Amniotic stem cell (primary cell): ENCODE measurements at places on chromosomes 1 and 21.
A peak's percentile ranks its signal among the peaks of the same experiment; 100 is the strongest.

DNA sequence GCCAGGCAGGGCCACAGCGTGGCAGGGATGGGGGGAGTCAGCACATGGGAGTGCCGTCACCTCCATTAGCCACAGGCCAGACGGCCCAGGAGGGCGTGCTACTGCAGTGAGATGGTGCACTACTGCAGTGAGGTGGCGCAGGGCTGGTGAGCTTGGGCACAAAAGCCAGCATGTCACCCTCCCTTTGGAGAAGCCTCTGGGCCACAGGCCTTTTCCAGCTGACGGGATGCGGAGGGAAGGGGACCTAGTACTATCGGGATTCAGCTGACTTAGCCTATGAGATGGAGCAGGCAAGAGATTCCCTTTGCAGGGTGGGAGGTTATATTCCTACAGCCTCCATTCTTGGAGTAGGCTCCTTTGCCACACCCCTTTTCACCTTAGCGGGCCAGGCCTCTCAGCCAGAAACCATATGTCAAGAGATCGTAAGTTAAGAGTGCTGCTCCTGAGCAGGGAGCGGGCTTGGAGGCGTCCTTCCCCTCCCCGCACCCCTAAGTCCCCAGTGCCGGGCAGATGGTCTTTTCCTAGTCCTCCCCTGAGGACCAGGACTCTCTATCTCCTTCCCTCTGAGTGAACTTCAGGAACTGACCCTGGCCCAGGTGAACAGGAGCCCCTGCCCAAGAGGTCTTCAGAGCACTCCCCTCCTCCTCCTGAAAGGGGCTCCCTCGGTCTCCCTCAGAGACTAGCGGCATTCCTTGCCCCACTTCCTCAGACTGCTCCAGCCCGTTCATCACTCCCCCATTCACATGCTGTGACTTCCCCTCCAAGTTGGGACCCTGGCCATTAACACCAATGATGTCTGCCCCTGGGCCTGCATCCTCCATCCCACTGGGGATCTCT, 8.2 kb downstream of the NES start:
- no peak for DNase-seq

DNA sequence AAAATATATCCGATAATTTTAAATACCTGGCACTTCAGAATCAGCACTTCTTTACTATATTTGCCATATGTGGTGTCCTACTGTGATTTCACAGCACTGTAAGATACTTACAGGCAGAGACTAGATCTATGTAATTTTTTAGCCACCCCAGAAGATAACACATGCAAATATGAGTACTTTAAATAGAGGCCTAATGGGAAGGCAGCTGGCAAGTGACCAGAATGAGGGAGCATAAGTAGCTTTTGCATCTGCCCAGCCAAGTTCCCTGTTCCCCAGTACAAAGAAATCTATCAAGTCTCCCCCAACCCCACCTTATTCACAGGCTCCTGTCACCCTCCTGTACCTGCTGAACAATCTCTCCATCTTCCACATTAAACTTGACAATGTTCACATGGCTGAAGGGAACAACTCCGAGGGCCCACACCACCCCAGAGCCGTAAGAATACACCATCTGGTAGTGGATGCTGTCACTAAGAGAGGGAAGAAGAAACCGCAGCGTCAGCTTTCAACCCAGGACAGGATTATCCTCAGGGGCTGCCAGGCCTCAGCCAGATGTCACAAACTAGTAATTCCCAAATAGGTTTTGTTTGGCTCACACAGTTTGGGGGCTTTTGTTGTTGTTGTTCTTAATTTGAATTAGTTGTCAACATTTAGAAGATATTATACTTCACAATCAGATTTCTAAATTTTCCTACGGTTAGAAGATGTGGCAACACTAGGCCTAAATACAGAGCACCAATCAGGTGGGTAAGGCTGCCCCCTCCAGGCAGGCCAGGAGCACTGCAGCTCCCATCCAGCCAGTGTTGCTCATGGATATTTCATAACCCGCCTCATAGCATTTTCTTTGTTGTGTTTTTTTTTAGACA, 10.4 kb downstream of the EMC1 start:
- DNase-seq, result peak; percentile 5

DNA sequence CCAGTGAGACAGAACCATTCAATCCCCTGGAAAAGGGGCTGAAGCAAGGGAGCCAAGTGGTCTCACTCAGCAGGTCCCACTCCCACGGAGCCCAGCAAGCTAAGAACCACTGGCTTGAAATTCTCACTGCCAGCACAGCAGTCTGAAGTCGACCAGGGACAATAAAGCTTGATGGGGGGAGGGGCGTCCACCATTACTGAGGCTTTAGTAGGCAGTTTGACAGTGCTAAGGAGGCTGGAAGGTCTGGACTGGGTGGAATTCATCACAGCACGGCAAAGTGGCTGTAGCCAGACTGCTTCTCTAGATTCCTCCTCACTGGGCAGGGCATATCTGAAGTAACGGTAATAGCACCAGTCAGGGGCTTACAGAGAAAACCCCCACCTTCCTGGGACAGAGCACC, 105.4 kb upstream of the GORAB start:
- DNase-seq, result no peak

DNA sequence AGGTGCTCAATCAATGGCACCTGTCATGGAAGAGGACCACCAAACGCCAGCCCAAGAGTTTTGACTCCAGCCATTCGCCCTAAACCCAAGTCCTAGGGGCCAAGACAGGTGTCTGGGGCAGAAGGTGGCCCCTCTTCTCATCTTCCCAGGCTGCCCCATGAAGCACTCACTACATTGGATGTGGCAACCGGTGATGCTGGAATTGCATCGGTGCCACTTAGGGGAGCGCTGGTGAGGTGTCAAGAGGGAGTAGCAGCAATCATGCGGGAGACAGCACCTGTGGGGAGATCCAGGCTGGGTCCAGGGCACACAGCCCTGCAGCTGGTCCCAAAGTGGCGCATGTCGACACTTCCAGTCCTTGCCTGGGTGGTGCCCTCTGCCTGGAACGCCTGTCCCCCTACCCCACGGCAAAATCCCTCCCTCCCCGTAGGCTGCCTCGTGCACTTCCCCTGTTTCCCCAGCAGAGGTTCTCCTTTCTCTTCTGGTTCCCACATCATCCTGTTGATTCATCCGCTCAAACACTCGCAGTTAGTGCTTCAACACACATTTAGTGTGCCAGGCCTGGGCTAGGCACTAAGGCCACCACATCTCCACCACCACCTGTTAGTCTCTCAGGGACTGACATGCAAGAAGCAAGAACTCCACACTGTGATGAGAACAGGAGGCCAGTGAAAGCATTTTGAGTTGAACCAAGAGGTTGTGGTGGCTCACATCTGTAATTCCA, 18.5 kb downstream of the PLA2G2D start:
- no peak for DNase-seq

GRCh38 chr21:26546446-26547097, 26.5 kb downstream of the CYYR1 start:
- no peak for DNase-seq

DNA sequence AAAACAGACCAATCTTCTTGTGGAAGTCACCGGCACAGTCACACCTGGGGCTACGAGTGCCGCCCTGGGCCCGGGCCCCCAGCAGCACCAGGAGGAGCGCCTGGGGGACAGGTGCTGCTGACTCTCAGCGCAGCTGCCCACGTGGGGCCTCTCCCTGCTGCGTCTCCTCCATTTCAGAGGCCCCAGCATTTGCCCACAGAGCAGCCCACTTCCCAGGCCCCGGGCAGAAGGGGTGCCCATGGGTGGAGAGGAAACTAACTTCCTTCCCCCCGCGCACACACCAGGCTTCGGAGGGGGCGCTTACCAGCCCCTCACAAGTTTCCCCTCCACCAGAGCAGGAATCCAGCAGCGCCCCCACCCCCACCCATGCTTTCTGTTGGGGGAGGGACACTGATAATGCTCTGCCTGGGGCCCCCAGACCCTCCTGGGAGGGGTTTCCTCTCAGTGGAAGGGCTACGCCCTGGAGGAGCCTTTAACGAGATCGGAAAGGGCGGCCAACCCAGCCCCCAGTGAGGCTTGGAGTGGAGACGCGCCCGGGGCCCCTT, 440 bp downstream of the TNFRSF25 start:
- no peak for DNase-seq

DNA sequence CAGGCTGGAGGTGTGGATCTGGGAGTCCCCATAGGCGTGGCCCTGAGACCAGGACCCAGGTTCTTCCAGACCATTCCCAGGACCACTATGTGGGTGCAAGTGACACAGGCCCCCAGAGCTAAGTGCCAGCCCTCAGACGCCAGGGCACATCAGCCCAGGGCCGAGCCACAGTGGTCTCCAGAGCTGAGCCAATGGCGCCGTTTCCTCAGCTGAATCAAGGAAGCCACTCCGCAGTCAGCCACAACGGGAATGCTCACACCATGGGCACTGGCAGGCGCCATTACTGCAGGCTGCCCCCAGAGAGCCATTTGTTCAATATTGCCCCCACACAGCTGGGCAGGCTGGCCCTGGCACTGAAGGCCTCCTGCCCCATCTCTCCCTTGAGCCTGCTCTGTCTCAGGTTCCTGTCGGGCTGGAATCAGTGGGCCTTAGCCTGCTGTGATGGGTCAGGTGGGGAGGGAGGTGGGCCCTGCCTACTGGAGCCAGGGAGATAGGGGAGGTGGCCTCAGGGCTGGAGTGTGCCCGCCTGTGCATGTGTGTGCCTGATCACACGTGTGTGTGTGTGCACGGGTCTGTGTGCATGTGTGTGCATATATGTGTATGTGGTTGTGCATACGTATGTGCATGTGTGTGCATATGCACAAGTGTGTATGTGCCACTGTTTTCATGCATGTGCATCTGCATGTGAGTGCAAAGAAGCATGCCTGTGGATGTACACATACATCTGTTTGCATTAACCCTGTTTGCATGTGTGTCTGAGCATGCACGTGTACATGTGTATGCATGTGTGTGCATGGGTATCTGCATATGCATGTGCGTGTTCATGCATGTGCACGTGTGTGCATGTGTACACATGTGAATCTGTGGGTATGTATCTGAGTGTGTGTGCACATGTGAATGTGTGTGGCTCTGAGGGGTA, 6.1 kb downstream of the GJC2 start:
- DNase-seq, result no peak

- DNase-seq, result no peak
These were observed 35.0 kb upstream of the ARHGAP29 start for GRCh38 chr1:94272388-94272787.

GRCh38 chr1:220681220-220681880, 8.8 kb upstream of the C1orf115 start:
- no peak for DNase-seq

DNA sequence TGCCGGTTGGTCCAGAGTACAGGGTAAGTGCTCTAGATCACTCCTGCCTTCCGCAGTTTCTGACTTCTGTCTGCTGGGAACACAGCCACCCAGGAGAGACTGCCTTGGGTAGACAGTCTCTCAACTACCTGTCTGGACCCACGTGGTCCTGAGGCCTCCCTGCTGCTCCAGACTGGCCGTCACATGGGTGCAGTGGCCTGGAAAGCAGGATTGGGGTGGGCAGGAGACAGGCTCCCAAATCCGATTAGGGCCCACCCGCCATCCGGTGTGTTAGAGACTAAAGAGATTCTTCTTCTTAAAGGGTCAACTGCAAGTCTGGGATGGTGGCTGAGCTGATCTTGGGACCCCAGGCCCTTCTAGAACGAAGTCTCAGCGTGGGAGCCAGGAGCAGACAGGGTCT, 105.5 kb downstream of the EBNA1BP2 start:
- no peak for DNase-seq

DNA sequence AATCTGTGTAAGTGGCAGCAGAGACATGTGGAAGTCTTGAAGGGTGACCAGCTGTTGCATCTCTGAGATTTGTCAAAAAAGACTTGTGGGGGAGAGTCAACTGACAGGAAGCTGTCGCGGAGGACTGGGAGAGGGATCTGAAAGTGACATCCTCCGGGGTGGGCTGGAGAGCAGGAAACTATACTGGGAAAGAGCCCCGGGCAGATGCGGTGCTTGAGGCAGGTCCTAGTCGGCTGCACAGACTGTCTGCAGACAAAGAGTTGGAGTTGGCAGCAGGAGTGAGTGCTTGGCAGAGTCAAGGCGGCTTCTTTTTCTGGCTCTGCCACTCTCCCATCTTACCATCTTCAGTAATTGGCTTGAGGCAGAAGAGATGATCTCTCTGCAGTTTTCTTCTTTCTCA, 294.0 kb upstream of the C1orf87 start:
- no peak for DNase-seq

- DNase-seq, result no peak
These were observed 667 bp downstream of the ZDHHC18 start for GRCh38 chr1:26827106-26827604.

DNA sequence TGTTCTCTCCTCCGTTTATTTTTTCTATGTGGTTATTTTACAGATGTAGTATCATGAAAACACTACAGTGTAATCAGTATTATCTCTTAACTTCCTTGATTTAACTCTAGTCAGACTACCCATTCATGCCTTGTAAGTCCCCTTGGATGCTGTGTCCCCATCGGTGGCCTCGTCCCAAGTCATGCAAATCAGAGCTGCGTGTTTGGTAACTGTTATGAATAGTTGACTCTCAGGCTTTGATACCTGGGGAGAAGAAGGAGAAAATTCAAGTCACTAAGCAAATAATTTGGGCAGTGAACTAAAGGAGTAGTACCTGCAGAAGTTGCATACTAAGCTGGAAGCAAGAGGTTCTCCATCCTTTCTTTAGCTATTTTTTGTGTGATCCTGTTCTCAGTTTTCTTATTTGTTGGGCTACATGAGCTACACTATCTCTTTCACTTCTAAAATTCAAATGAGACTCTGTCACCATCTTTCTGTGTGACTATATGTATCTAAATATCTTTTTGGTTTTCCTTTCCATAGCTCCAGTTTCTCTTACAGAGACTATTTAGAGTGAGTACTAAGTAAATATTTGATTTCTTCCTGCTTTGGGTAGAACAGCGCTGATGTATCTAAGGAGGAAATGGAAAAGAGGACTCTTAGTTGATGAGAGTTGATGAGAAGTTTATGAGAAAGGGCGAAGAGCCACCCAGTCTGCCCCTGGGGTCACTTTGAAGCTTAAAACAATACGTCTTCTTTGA, 50.9 kb downstream of the VANGL2 start:
- no peak for DNase-seq

DNA sequence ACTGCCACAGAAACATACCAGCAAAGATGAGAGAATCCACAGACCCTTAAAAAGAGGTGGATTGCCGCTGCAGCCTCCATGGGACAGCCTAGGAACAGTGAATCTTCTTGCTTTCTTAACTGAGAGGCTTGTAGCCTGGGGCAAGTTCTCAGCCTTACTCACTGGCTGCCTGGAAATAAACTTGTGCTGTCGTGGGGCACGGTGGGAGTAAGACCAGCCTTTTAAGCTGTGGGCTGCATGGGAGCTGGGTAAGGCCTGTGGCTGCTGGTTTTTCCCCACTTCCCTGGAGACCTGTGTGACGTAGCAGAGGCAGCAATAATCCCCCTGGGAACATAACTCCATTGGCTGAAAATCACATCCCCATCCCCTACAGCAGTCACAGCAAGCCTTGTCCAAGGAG, 30.8 kb downstream of the CD2 start:
- DNase-seq, result no peak
